ENCODE measurements at places on chromosomes 12 and 14. TPM values are rescaled to one million over a fixed set of nuclear protein-coding genes. Genes with fewer than 3 reads are reported as not detected.

The LRRC23 gene
- polyA plus RNA-seq: 11.9 TPM

The NGB gene
- not detected for polyA plus RNA-seq

The MIS18BP1 gene
- polyA plus RNA-seq: 18.9 TPM

The CLEC14A gene
- polyA plus RNA-seq: 14.0 TPM

The TPPP2 gene
- 0.51 TPM for polyA plus RNA-seq

The AGAP2 gene
- 9.2 TPM for polyA plus RNA-seq

The DACT1 gene
- polyA plus RNA-seq: 39.2 TPM

The MON2 gene
- 49.6 TPM for polyA plus RNA-seq

The RFX4 gene
- polyA plus RNA-seq: 0.12 TPM

The OR4M1 gene
- polyA plus RNA-seq: not detected

The C1QL4 gene
- not detected for polyA plus RNA-seq

The FAM186B gene
- 0.52 TPM for polyA plus RNA-seq

The KRT6C gene
- polyA plus RNA-seq: 4.9 TPM

The B3GNT4 gene
- polyA plus RNA-seq: not detected

The LYZ gene
- polyA plus RNA-seq: 40.1 TPM

The RILPL2 gene
- 1.1 TPM for polyA plus RNA-seq

The MYBPC1 gene
- polyA plus RNA-seq: 4,211 TPM

The ABCD2 gene
- polyA plus RNA-seq: 0.09 TPM

The LIN7A gene
- 4.3 TPM for polyA plus RNA-seq

The VDR gene
- polyA plus RNA-seq: 0.70 TPM

The BIN2 gene
- 1.8 TPM for polyA plus RNA-seq

The GPR135 gene
- polyA plus RNA-seq: 3.8 TPM

The BEGAIN gene
- 3.7 TPM for polyA plus RNA-seq

The RTRAF gene
- polyA plus RNA-seq: 228 TPM

The KCNC2 gene
- 0.21 TPM for polyA plus RNA-seq

The RTL1 gene
- 50.8 TPM for polyA plus RNA-seq

The CLEC2A gene
- polyA plus RNA-seq: not detected

The TRPV4 gene
- polyA plus RNA-seq: 2.7 TPM

The SLC39A2 gene
- 0.30 TPM for polyA plus RNA-seq

The IFI27L1 gene
- 20.8 TPM for polyA plus RNA-seq
